ENCODE measurements at places on chromosomes 12 and 14.

- DNase-seq = no peak
Measured at GRCh38 chr14:62718629-62719028, 326.6 kb downstream of the KCNH5 start.

DNA sequence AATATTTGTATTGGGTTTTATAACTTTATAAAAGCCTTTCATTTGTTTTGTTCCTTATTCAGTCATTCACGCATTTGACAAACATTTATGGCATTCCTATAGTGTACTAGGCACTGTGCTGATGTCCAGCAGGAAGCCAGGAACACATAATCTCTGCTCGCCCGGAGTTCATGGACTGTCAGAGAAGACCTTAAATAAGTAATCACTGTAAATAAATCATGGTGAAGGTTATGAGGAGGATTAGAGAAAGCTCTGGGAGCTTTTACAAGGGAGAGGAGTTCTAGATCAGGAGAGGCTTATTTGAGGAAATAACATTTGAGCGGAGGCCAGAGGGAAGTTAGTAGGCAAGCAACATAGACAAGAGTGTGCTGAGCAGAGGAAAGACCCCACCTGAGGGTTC is 1.4 kb upstream of the RDH11 start:
- DNase-seq = no peak

DNA sequence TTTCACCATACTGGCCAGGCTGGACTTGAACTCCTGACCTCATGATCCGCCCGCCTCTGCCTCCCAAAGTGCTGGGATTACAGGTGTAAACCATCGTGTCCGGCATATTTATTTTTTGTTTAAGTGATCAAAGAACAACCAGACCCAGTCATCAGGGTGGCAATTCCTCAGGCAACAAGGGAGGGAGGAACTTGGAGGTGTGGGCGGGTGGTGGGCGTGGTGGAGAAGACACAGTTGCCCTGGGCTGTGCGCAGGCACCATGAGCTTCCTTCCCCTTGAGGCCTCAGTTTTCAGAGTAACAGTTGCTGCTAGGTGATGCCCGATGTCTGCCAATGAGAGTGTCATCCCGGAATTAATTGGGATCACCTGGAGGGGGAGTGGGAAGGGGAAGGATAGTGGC is 191.7 kb downstream of the ALG10 start:
- no peak for DNase-seq

GRCh38 chr12:120590741-120591407 is 9.7 kb upstream of the POP5 start:
- no peak for DNase-seq

DNA sequence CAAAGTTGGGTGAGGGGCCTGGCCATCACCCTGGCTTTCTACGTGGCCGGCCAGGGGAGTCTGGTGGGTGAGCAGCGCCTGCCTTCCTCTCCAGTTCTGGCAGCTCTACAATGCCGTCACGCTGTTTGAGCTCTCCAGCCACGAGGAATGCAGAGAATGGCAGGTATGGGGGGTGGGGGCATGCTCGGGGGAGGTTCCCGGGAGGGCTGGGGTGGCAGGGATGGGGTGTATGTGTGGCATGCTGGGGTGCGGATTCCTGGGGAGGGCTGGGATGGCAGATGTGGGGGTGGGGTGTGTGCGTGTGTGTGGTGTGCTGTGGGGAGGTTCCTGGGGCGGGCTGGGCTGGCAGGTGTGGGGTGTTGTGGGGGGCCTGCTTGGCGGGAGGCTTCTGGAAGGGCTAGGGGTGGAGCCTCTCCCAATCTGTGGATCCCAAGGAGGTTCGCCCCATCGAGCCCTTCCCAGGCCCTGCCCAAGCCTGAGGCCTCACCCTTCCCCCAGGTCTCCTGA is 18.5 kb downstream of the RHOF start:
- DNase-seq = no peak

GRCh38 chr12:43758728-43759563 is at the start of the genes IRAK4 and PUS7L:
Gene IRAK4, plus strand, starts transcription at chr12:43758951. Its CDS starts 9,161 bp downstream, at chr12:43768112.
Gene PUS7L, minus strand, starts transcription at chr12:43758790. Its CDS starts 3,545 bp downstream, at chr12:43755245.
- peak; percentile 91 for DNase-seq

DNA sequence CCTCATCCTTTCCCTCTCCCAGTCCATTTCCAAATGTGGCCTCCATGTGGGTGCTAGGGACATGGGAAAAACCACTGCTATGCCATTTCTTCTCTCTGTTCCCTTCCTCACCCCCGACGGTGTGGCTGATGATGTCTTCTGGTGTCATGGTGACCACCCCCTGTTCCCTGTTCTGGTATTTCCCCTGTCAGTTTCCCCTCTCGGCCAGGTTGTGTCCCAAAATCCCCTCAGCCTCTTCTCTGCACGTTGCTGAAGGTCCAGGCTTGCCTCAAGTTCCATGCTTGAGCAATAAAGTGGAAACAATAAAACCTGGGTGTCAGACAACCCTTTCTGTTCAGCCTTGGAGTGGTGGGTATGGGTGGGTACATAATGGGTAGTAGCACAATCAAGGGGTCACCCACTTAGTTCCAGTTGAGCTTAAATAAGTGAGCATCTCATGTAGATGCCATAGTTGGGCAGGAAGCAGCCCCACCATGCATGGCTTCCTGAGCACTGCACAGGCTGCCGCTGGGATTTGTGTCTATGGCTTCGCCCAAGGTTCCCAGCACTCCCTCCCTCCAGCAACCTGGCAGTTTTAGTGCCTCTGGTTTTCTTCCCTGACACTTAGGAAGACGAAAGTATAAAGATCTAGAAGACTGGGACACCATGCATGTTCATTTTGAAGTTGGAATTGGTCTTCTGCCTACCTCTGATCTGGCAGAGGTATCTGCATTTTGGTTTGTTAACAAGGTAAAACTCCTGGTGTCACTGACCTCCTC is 8.7 kb upstream of the ITFG2 start:
- no peak for DNase-seq

- no peak for DNase-seq
Measured at GRCh38 chr14:23056145-23056955, 970 bp downstream of the CDH24 start.

- no peak for DNase-seq
Measured at GRCh38 chr14:104481323-104481722, 98.2 kb upstream of the C14orf180 start.

- no peak for DNase-seq
Measured at GRCh38 chr12:3090240-3091037, 13.3 kb downstream of the TSPAN9 start.

DNA sequence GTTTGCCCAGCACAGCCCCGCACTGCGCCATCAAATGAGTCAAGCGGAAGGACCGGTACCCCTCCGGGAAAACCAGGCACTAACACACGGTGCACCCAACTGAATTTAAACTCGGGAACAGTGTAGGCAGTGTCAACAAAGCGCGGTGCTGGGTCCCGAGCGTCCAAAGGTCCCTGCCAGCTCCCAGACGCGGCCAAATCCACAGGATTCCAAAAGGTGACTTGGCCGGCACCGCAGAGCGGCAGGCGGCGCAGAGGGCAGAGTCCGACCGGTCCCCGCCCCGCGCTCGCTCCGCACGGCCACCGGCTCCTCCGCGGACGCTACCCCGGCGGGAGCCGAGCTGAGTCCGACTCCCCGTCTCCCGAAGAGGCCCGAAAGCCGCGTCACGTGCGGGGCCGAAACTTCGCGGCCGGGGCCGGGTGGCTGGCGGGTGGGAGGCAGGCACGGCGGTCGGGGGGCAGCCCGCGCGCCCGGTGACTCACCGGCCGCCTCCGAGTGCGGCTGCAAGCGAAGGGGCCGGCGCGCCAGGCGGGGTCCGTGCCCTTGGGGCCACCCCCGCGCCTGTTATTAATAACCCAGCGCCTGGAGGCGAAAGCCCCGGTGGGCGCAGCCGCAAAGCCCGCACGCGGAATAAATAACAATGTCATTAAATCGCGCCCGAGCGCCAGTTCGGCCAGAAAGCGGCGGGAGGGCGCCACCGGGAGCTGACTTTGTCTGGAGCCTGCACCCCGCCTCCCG is 863 bp downstream of the DENND5B start:
- DNase-seq = peak; percentile 42

DNA sequence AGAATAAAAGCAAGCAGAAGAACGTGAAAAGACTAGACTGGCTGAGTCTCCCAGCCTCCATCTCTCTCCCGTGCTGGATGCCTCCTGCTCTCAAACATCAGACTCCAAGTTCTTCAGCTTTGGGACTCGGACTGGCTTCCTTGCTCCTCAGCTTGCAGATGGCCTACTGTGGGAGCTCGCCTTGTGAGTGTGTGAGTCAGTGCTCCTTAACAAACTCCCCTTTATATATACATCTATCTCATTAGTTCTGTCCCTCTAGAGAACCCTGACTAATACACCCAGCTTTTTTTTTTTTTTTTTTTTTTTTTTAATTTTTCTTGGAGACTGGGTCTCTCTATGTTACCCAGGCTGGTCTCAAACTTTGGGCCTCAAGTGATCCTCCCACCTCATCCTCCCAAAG is 46.9 kb downstream of the ACTN1 start:
- no peak for DNase-seq

DNA sequence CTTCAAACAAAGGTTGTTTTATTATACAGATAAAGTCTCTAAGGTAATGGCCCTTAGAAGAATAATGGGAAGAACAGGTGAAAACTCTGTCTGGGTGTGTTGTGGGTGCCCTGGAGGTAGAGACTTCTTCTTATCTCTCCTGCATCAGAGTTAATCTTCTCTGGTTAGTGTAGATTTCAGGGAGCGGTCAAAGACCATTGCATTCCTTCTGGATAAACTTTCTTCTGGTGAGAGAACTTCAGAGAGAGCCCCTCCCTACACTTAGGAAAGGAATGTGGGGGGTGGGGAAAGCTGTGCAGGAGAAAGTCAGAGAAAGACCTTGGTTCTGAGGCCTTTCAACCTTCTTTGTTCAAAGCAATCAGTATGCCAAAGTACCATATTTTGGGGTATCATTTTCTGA is 658.5 kb downstream of the DIO2 start:
- DNase-seq = no peak

DNA sequence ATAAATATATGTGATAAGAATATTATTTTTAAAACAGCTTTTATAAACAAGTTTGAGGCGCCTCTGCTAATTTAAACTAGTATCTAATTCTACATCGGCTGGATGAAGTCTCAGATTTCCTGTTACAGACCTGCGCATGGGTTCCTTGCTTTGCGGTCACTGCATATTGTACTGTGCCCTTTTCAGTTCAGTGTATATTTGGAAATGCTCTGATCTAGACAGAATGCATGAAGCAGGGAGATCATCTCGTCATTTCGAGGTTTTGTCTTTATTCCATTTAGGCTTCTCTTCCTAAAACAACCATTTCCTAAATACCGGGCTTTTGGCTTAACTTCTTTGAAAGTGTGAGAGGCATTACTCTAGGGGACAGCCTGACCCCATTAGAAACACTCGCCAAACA is 25.6 kb downstream of the CRACR2A start:
- DNase-seq = no peak

DNA sequence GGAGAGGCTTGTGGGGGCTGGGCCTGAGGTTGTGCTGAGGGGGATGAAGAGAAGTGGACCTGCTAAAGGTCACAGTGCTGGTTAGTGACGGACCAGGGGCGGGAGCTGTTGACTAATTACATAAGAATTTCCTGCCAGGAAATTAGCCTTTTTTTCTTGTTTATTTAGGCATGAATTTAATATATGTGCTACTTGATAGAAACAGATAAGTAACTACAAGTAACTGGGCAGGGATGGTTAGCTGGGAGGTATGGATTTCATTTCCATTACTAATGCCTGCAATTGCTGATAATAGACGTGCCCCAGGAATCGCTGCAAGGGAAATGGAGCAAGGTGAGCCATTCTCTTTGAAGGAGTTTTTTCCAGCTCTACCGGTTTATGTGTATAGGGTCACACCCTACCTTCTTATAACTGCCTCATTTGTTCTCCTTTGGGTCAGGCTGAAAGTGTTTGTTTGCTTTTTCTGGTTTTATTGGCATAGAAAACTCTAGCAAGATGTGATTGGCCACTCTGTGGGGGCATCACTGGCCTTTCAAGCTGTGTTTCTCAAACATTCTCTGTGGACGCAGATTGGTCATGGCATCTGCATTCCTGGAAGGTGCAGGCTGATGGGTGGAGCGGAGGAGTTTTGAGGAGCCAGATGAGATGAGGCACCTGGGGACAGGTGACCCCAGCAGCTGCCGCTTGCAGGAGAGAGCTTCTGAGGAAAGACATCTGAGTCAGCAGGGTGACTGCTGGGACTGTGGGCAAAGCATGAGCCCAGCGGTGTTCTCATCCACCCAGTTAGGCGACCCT is 19.0 kb upstream of the GPRC5A start:
- DNase-seq = no peak

DNA sequence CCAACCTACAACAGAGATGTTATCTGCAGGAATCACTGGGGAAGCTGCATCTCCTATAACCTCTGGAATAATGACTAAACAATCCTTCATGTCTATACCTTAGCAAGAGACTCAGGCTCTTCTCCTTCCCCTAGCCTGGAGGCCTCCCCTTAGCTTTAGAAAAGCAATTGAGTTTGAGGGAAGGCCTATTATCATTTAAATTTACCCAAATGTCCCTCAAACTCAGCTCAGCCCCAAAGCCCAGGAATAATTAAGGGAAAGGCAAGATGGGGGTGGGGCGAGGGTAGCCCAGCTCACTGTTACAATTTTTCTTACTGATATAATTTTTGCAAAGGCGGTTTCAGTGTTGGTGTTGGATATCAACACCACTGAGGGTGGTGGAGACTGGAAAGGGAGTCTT is 151.4 kb upstream of the EEA1 start:
- DNase-seq = no peak

GRCh38 chr12:14834509-14834908 is 8.8 kb downstream of the ART4 start:
- no peak for DNase-seq

- no peak for DNase-seq
Measured at GRCh38 chr12:116213014-116213413, 64.5 kb downstream of the MED13L start.

DNA sequence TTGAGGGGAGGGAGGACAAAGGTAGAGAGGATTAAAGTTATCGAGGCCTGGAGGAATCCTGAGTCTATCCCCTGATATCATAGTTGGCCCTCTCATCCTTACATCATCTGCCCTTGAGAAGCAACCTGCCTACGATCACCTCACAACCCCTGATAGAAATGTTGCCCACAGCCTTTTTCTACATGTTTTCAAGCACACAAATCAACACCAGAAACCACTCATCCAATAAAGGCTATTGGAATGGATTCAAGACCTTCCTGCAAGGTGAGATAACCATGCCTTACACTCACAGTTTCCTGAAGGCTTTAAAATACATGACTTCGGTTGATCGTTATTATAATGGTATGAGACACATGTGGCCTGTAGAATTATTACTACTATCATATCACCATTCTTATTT is 175.7 kb upstream of the EGLN3 start:
- no peak for DNase-seq
